ENCODE measurements at places on chromosomes 11 and 22.

- no peak for DNase-seq
Measured at GRCh38 chr11:17721242-17721999, 2.0 kb downstream of the MYOD1 start.

GRCh38 chr11:69014084-69014851, 1.2 kb upstream of the MRGPRF start:
- peak; percentile 29 for DNase-seq

DNA sequence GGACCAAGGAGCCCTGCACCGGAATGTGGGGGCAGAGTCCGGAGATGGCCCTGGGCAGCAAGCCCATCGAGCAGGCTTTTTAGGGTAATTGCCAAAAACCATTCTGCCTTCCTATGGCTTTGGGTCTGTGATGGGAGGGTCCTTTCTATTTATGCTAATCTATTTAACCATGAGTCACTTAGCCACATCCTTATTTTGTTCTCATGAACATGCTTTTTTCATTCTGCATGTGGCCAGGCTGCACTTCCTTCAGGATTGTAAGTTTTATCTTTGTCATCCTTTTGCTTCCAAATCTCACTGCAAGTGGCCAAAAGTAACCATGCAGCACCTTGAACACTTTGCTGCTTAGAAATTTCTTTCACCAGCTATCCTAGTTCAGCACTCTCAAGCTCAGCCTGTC, 88.3 kb downstream of the EFCAB6 start:
- no peak for DNase-seq

- DNase-seq = no peak
Measured at GRCh38 chr22:20216863-20217499, 51.1 kb downstream of the RTN4R start.

GRCh38 chr11:120385655-120386054, 49.4 kb downstream of the ARHGEF12 start:
- no peak for DNase-seq

DNA sequence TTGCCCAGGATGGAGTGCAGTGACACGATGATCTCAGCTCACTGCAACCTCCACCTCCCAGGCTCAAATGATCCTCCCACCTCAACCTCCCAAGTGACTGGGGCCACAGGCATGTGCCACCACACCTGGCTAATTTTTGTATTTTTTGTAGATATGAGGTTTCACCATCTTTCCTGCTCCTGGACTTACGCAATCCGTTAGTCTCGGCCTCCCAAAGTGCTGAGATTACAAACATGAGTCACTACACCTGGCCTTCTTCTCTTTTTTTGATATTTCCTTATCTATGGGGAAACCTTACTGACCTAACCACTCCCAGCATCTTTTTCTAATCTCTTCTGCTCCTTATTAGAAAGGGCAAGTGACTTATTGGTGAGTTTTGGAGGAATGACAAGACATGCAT, 121.7 kb upstream of the CHORDC1 start:
- DNase-seq = no peak

DNA sequence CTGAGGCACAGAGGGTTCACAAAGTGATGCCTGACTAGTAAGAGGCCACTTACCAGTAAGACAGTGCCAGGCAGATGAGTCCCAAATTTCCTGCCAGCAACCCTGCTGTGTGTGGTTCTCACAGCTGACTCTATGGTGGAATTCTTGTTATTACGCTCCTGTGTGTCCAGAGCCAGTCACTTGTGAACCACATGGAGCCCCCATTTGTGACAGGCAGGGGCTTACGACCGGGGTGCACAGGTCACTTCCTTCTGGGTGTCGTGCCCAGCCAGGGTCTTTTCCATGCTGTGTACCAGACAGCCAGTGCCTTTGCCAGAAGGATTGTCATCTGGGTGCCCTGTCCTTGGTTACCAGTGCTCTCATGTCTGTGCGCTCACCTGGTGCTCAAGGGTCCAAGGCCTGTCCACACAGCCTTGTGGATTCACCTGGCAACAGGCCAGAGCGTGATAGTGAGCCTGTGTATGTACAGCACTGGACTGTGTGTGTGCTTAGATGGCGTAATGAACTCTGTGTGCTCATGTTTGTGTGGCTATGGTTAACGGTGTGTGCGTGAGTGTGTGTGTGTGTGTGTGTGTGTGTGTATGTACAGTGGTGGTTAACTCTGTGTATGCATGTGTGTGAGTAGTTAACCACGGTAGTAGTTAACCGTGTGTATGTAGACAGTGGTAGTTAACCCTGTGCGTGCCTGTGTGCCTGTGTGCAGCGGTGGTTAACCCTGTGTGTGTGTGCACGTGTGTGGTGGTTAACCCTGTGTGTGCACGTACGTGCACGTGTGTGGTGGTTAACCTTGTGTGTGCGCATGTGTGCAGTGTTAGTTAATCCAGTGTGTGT, 18.6 kb downstream of the GRAMD4 start:
- peak; percentile 80 for DNase-seq

GRCh38 chr22:18088825-18089568, 11.2 kb downstream of the PEX26 start:
- peak; percentile 71 for DNase-seq

DNA sequence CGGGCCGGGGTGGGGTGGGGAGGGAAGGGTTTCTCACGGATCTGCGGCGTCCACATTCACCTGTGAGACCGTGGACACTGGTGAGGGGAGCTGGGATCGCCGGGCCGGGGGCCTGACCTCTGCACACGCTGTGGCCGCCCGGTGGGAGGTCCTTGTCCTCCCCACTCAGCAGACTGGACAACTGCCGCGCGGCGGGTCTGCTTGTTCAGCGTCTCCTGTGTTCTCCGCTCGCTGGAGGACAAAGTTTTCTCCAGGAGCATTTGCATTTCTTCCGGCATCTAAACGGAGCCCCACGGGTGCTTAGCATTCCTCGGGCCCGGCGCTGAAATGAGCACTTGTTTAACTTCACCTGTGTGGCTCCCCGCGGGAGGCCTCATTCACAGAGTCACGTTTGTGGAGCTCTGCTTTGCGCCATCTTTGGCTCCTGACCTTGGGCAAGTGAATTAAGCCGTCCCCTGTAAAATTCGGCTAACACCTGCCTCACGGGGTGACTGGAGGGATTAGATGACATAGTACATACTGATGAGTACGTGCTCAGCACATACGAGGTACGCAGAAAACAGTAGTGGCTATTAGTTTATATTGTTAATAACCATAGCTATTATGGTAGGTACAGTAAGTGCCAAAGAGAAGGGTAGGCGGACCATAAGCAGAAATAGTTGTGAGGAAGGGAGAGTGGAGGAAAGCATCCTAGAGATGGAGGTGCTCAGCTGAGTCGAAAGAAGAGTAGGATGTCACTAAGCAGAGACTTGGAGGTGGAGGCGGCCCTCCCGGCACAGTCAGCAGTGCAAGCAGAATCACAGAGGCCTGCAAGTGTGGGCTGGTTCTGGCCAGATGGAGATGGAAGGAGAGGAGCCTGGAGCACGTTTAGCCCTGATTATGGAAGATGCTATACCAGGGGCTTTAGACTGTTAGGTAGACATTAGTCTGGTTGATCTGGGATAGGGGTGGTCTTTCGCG, 885 bp downstream of the TRMU start:
- peak; percentile 43 for DNase-seq

- no peak for DNase-seq
Measured at GRCh38 chr22:28833276-28833923, 33.0 kb upstream of the XBP1 start.

DNA sequence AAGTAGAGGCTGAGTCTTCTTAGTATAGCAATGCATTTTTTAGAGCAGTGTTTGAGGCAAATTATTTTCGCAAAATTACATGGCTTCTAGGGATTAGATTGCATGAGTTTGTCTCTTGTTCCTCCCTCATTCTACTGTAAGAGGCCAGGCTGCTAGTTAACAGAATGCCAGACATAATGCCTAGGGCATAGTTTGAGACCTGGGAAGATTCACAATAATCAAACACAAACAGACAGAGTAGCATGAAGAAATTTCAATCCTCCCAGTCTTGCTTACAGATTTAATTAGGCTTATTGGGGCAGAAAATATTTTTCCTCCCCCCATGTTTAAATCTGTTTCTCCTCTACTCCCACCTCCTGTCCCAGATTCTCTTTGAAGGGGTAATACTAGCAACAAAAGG, 48.3 kb downstream of the ARHGEF12 start:
- no peak for DNase-seq

- DNase-seq = peak; percentile 54
Measured at GRCh38 chr11:79076526-79077115, 364.2 kb downstream of the TENM4 start.

- DNase-seq = no peak
Measured at GRCh38 chr11:121304759-121305158, 12.2 kb downstream of the SC5D start.
